Fibroblast of skin of scalp (primary cell): ENCODE measurements at places on chromosomes 7 and 10.
A peak's percentile ranks its signal among the peaks of the same experiment; 100 is the strongest.

GRCh38 chr10:61313460-61313859 is 139.7 kb downstream of the TMEM26 start:
- no peak for DNase-seq

- peak; percentile 63 for DNase-seq
Measured at GRCh38 chr7:72493850-72494661, 81.9 kb upstream of the CALN1 start.

DNA sequence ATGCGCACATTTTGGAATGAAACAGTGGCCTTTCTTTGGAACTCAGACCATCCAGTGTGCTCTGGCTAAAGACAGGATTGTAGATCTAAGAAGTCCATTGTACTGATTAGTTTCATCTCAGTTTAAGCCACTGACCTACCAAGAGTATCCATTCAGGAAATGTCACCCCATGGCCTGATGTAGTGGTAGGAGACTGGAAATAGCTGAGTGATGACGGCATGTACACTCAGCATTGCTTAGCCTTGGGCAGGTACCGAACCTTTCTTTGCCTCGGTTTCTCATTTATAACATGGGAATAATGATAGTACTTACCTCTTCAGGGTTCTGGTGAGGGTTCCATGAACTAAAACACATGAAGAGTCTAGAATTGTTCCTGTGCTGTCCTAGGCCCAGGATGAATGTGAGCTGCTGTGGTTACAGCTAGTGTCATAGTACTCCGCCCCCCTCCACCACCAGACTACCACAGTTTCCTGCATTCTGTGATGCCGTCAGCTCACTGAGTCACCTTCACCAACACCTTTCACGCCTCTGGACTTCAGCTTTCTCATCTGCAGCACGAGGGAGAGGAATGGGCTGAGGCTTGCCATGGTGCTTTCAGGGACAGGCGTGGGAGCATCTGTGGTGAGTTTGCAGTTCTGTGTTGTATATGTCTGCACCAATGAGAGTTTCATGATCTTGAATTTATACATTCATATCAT is 484.0 kb upstream of the GALNT17 start:
- peak; percentile 44 for DNase-seq

GRCh38 chr7:157900011-157900410 is 563.2 kb downstream of the DNAJB6 start:
- no peak for DNase-seq
